Keratinocyte (primary cell): ENCODE measurements at places on chromosomes 12 and 14.

DNA sequence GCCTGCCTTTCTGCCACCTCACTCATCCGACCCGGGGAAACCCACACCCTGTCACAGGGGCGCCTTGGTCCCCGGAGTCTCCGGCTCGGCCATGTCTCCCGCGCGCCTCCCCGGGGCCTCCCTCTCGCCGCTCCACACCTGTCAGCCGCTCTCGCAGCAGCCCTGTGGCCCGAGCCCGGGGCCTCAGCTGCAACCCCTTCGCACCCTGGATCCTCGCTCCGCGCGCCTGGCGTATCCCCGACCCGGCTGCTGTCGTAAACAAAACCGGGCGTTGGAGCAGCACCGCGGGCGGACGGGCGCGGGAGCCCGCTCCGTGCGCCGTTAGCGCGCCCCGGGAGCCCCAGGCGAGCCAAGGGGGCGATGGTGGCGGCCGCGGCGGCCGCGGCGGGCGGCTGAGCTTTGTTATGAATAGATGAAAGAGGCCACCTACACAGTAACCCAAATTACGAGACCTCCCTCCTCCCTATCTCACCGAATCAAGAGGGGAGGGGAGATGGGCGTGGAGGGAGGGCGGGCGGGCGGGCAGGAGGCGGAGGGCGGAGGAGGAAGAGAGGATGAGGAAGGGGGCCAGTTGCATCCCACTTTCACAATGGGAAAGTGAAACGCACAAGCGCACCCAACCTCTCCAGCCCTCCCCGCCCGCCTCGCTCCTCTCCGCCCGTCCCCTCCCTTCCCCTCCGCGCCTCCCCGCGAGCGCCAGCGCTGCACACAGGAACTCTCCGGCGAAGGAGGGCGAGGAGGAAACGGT lies at the start of gene PLXNC1:
TSS of gene PLXNC1 (plus strand) at position 587 of the 748 bp plus-strand sequence. CDS start 395 bp downstream, outside the sequence.
- DNase-seq, result no peak

- no peak for DNase-seq
Observed at GRCh38 chr14:67602995-67603545, 3.0 kb upstream of the PIGH start.

DNA sequence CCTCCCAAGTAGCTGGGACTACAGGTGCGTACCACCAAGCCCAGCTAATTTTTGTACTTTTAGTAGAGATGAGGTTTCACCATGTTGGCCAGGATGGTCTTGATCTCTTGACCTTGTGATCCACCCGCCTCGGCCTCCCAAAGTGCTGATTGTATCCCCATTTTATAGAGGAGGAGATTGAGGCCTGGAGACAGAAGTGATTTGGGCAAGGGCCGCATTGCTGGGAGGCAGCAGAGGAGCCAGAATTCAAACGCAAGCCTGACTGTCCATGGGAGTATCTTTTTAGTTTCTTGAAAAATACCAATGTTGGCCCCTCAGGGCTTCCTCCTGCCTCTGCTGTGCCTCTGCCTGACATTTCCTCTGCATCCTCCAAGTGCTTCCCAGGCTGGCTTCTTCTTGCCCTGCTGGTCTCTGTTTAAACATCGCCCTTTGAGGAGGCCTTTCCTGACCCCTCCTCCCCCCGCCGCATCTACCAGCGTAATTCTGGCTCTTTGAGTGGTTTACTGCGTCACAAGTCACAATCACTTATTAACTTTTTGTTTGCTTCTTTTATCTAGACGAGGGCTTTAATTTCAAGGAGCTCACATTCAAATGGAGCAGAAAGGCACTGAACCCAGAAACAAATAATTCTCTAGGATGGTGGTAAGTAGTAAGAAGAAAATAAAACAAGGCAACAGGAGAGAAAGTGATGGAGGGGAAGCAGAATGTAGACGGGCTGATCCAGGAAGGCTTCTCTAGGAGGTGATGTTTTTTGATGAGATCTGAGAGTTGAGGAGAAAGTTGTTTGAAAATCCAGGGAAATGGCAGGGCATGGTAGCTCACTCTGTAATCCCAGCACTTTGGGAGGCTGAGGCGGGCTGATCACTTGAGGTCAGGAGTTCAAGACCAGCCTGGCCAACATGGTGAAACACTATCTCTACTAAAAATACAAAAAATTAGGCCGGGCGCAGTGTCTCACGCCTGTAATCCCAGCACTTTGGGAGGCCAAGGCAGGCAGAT lies 91.0 kb upstream of the MED13L start:
- DNase-seq, result no peak

DNA sequence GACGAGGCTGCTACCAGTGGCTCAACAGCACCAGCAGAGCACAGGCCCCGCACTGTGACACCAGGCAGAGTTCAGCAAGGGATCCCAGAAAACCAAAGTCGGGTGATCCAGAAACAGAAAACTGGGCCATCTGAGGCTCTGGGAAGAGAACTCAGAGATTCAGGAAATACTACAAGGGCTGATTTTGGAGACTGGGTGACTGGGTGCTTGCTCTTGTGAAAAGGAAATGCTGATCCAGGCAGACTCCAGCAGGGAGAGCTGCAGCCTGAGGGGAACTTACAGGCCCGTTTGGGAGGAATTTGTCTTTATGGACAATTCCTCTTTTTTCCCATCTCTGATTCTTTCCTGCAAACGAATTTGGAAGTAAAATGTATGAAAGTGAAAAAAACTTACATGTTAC lies 28.2 kb downstream of the FOXN3 start:
- DNase-seq, result no peak

DNA sequence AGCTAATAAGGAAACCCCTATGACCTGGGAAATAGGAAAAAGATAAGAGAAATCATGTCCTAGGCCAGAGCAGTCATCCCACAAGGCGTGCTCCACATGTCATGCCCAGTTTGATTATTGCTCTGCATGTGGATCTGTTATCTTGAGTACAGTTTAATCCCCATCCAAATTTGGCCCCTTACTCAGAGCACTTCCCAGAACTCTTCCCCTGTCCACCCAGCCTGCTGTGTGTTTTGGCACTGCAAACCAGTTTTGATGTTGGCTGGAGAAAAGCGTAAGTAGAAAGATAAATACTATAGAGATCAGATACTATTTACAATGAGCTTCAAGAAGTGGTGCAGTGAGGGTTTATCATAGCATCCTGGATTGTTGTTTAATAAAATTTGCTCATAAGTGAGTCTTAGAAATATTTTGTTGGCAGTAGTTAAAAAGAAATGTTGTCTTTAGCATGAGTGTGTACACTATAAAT lies 83.8 kb downstream of the PTPRB start:
- no peak for DNase-seq

DNA sequence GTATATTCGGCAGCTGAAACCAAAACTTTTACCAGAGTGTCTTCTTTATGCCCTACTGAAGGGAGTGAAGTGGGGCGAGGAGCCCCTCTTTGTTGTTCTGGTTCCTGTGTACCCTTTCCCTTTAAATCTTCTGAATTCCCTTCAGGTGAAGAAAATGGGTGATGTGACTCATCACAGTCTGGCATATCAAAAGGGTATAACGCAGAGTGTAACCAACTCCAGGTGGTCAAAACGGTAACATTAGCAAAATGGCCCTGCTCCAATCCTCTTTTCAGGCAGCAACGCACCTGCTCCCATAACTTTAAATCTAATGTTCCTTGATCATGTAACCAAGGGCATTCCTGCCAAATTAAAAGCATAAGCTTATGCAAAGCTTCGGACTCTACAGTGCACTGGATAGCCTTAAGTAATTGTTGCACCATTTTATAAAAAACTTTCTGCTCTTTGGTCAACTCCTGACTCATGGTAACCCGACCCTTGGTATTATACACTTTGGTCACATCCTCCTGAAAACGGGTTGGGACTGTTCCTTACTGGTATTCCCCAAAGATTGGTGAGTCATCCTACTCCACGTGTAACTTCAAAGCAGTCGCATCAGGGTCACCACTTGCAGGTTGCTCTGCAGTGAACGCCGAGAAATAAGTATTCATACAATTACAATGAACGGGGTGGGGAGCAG lies 83.1 kb downstream of the KCNMB4 start:
- no peak for DNase-seq

DNA sequence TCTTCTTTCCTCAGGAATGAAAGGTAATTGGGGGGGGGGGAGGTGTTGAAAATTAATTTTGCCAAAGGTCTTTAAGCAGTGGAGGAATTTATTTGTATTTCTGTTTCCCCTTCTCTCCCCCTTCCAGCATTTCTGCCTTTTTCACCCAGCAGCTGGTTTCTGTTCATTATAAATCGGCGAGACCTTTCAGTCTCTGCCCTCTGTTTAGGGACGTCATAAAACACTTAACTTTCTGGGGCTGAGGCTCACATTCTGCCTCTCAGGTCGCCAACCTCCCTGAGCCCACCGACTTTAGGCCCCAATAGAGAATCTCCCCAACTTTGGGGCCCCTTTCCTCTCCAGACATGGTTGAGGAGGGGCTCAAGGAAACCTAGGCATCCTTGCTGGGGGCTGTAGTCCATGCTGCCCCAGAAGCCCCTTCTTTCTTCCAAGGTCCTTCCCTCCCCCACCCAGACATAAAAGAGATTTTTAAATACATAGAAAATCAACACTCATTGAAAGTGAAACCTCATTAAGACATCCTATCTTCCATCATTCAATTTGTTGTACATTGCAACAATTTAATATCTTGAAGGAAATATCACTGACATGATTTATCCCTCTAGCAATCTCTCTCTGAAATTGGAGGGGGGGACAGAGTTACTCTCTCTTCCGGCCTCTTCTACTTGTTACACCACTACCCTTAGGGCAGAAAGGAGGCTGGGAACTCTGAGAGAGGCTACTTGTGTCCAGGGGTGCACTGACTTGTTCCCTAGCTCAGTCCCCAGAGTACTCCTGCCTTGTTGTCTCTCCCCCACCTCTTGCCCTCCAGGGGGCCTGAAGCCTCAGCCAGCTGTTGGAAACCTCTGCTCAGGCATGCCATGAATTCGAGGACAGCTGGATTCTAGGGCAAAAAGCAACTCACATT lies 2.5 kb upstream of the HOXC6 start:
- no peak for DNase-seq

DNA sequence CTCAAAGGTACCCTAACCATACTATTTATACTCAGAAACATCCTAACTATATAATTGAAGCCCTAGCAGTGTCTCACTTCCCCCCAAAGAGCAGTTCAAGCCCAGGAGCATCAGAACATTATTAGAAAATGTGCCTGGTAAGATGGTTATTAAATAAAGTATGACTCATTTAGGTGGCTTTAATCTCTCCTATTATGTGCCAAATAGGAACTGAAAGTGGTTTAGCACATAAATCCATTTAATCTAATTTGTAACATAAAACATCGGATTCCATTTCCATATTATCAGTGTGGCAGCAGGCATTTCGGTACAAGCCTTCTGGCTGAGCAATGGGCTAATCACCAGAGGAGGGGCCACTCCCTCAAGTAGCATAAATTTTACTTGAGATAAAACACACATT lies 395.2 kb upstream of the TMTC1 start:
- no peak for DNase-seq

DNA sequence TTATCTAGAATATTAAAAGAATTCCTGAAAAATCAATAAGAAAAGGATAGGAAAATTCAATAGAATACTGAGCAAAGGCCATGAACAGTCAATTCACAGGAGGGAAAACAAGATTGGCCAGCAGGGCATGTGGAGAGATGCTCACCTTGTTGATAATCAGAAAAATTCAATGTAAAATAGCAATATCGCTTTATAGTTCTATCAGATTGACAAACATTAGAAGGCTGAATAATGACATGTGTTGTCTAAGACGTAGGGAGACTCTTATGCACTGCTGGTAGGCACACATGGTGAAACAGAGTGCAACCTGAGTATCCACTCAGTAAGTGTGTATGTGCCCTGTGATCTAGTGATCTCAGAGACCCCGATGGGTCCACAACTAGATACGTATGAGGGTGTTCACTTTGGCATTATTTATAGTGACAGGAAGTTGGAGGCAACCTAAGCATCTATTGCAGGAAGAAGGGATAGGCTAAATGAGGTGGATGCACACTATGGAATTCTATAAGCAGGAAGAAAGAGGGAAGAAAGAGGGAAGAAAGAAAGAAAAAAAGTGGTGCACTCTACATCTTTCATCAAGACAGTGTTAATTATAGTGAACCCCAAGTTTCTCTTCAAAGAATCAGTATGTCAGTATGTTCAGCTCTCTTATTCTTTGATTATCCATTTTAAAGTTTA lies 3.8 kb upstream of the ANKRD33 start:
- no peak for DNase-seq

DNA sequence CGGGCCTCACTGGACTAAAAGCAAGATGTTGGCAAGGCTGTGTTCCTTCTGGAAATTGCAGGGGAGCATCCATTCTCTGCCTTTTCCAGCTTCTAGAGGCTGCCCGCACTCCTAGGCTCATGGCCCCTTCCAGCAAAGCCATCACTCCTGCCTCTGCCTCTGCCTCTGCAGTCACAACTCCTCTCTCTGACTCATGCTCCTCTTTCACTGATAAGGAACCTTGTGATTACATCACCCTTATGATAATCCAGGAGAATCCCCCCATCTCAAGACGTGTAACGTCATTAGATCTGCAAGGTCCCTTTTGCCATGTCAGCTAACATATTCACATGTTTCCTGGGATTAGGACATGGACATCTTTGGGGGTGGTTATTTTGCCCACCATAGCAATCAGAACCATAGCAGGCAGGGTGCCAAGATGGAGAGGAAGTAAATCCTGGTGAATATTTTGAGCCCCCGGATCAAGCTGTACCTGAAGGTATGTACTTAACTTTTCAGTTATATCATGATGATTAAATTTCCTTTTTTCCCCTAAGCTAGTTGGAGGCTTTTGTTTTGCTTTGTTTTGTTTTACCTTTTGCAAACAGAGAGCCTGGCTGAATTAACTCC lies 123.6 kb downstream of the SCARB1 start:
- no peak for DNase-seq

GRCh38 chr12:26128168-26128567 lies 3.3 kb upstream of the BHLHE41 start:
- no peak for DNase-seq

DNA sequence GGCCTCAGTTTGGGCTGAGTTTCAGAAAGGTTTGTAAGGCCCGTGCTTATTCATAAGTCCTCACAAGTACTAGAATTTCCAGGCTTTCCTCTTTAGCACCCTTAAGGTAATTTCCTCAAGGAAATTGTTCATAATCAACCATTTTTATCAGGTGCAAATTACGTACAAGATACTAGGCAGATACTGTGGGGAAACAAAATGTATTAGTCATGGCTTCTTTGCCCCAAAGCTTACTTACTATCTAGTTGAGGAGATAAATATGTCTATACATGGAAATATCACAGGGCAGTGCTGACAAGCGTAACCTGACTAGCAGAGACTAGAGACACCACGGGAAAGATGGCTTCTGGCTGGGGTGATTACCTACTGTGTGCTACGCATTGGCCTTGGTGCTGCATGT lies 22.5 kb downstream of the MAX start:
- no peak for DNase-seq

DNA sequence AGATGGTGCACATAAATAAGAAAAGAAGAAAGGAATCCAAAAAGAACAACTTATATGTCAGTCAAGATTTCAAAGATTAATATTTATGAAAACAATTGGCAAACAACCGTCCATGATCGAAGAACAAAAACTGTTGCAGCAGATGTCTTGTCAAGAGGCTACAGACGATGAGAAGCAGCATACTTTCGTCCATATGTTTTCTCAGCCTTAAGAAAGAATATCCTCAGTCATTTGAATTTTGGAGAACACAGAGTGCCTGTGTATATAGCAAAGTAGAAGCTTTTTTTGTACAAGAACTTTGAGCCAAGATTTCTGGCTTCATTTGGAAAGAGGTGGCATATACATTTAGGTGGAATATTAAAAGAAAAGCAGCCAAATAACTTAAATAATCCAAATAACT lies 297.2 kb downstream of the ITPR2 start:
- no peak for DNase-seq

GRCh38 chr14:101497684-101498525 lies 63.4 kb upstream of the DIO3 start:
- DNase-seq, result no peak
